Thoracic aorta (tissue), 2 donors: ENCODE measurements at places on chromosomes 5 and 9.

GRCh38 chr9:36746415-36746814 lies 173.7 kb downstream of the MELK start:
- no peaks in the 10 kb centered on the region for H3K27me3 ChIP-seq
- H3K36me3 ChIP-seq: no peaks in the 10 kb centered on the region
- H3K27ac ChIP-seq: no peak overlapping the region
- no peak overlapping the region for H3K4me3 ChIP-seq
- no peak for DNase-seq

DNA sequence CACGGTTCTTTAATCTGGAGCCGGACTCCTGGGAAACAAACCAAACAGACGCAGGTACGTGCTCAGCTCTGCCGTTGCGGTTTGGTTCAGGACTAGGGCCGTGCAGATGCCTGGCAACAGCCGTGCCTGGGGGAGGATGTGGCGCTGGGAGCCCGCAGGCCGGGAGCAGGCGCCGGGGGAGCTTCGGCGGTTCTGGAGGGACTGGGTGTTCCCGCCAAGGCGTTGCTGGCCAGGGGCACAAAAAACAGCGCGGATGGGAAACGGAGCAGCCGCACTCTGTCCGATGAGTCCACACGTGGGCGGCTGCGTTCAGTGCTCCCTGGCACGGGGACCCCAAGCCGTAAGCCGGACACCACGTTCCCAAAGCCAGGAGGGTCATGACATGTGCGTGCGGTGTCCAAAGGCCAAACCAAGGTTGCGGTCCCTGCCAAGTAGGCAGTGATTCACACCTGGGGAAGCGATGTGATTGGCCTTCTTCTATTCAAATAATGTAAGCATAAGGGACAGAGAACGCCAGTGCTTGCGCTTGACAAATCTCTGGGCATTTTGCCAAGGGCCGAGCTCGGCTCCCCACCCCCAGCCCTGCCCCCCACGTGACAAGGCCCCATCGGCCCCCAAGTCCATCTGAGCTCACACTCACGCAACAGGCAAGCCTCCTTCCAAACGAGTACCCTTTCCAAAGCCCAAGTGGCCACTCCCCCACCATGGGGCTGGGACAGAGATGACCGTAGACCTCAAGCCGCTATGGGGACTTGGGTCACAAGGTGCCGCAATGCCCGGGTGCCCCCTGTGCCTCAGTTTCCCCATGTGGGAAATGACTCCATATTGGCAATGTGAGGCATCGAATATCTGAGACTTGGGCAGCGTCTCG lies 49.7 kb upstream of the NKD2 start:
- no peak overlapping the region for H3K27ac ChIP-seq
- DNase-seq: no peak
- no peak overlapping the region for H3K4me3 ChIP-seq
- no peaks in the 10 kb centered on the region for H3K27me3 ChIP-seq

GRCh38 chr9:84317563-84317962 lies 23.0 kb downstream of the SLC28A3 start:
- no peak overlapping the region for H3K27ac ChIP-seq
- no peaks in the 10 kb centered on the region for H3K27me3 ChIP-seq
- no peaks in the 10 kb centered on the region for H3K36me3 ChIP-seq

DNA sequence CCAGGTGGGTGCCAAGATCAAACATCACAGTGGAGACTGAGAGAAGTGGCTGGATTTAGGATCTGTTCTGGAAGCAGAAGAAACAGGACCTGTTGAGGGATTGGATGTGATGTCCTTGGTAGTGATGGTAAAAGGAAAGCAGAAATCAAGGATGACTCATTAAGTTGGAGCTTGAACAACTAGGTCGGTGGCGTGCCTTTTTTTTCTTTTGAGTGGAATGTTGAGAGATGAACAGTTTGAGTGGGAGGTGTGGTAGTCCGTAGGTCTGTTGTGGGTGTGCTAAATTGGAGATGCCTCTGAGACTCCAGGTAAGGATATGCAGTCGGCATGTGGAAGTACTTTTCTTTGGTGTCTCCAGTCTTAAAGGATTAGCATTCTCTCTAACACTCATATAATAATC lies 92.1 kb upstream of the IL12B start:
- H3K4me3 ChIP-seq: no peak overlapping the region
- H3K27me3 ChIP-seq: no peaks in the 10 kb centered on the region
- H3K4me1 ChIP-seq: no peaks in the 10 kb centered on the region
- DNase-seq: no peak

DNA sequence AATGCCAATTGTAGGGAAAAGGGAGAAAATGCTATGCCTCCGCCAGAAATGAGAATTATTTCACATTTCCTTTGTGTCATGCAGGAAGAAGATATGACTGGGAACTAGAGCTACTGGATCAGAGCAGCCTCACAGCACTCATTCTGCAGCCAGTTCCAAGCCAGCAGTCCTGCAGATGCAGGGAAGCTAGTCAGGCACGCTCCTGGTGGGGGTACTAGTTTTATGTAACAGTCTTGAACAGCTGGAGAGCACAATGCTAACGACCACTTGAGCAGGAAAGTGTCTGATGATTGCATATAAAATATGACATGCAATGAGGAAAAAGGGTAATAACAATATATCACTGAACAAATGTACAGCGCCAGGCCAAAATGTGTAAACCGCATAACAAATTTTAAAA lies 21.7 kb downstream of the CDH10 start:
- no peaks in the 10 kb centered on the region for H3K36me3 ChIP-seq
- H3K4me1 ChIP-seq: no peaks in the 10 kb centered on the region
- no peak overlapping the region for H3K27ac ChIP-seq
- H3K27me3 ChIP-seq: no peaks in the 10 kb centered on the region
- no peak overlapping the region for H3K4me3 ChIP-seq
- no peak for DNase-seq

DNA sequence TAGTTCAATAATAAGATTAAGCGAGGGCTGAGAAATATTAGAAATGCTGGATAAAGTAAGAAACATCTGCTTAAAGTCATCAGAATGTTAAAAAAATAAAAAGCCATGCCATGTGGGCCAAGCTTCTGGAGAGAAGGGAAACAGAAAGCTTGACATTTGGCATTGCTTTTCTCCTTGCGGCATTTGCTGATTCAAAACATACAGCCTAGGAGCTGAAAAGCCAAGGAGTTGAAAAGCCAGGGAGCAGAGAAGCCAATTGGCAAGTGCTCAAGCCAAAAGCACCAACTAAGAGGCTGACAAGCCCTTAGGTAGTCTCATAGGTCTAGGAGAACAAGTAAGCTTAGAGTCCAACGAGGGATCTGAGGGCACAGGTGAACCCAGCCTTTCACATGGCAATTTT lies 754.3 kb downstream of the TLE4 start:
- no peak for DNase-seq
- H3K27ac ChIP-seq: no peak overlapping the region
- no peak overlapping the region for H3K4me3 ChIP-seq
- H3K27me3 ChIP-seq: no peaks in the 10 kb centered on the region
- no peaks in the 10 kb centered on the region for H3K36me3 ChIP-seq

- peaks cover 3% of the 10 kb centered on the region for H3K4me1 ChIP-seq
- H3K36me3 ChIP-seq: no peaks in the 10 kb centered on the region
These were observed 31.8 kb downstream of the DMRT3 start for GRCh38 chr9:1008216-1008615.

- DNase-seq: no peak
- H3K4me1 ChIP-seq: peaks cover 12% of the 10 kb centered on the region
- peaks cover 24% of the 10 kb centered on the region for H3K36me3 ChIP-seq
- H3K27ac ChIP-seq: peak overlapping the region; percentile 32
- no peaks in the 10 kb centered on the region for H3K27me3 ChIP-seq
These were observed 536 bp downstream of the SLC27A4 start for GRCh38 chr9:128340691-128341434.

- H3K4me3 ChIP-seq: peak overlapping the region; percentile 79
- H3K27ac ChIP-seq: no peak overlapping the region
- DNase-seq: no peak
These were observed 516 bp downstream of the MAST4 start for GRCh38 chr5:66596636-66597182.

- H3K27me3 ChIP-seq: no peaks in the 10 kb centered on the region
- DNase-seq: no peak
- no peaks in the 10 kb centered on the region for H3K4me1 ChIP-seq
These were observed 10.6 kb downstream of the PLEKHG4B start for GRCh38 chr5:102411-103043.

DNA sequence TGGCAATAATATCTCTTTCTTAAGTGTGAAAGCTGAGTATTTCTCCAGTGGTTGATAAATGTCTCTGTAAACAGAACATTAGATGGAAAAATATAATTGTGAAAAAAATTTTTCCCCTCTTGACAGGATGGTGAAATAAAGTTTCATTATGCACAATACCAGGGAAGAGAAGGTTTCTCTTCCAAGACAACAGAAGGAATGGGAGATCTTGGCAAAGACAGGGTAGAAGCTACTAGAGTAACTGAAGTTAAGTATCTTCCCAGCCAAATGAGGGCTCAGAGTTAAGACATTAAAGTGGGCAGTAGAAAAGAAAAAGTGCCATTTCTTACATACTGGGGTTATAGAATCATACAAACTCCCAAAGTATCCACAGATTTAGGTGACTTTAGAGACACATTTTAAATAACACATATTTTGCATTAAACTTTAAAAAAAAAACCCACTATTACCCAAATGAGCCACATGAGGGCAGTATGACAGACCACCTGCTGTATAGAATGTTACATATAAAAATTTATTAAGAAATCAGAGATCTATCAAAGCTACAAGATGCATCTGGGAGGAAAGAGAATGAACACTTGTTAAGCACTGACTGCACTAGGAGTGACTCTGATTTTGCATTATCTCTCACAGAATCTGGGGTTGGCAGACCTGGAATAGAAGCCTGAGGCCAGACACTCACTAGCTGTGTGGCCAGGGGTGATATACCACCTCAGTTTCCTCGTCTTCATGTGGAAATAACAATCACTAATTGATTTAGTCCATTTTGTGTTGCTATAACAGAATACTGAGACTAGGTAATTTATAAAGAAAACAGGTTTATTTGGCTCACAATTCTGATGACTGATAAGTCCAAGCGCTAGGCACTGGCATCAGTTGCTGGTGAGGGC lies 98.5 kb downstream of the ARSB start:
- no peak overlapping the region for H3K27ac ChIP-seq
- no peak overlapping the region for H3K4me3 ChIP-seq
- H3K27me3 ChIP-seq: no peaks in the 10 kb centered on the region
- no peaks in the 10 kb centered on the region for H3K4me1 ChIP-seq
- DNase-seq: no peak

DNA sequence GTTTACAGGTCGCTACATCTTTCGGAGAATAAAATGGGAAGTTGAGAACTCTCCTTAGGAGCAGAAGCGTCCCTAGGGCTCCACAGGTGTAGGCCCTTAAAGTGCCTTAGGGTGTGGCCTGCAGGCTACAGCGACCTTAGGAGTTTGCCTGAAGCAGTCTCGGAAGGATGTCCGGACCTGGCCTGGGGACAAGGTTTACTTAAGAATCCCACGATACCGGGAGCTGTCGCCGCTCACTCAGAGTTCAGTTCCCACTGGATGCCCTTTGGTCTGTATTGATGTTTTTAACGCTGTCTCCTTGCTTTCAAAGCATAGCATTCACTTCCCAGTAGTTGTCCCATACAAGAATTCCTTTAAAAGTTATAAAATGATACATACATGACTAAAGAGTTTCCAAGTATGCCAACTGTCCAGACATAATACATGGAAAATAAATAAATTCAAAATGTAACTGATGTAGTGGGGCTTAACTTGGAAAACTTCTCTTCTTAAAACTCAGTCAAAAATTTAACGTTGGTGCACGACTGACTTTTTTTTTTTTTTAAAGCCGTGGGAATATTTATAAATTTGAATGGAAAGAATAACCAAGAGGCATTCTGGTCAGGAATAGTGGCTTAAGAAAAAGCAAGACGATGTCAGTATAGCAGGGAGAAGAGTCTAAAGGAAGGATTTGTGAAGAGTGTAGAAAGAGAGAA lies 848 bp downstream of the RAD50 start:
- peak overlapping the region; percentile 76 for H3K27ac ChIP-seq
- H3K36me3 ChIP-seq: no peaks in the 10 kb centered on the region
- no peak for DNase-seq
- peaks cover 14% of the 10 kb centered on the region for H3K4me1 ChIP-seq
- peak overlapping the region; percentile 86 for H3K4me3 ChIP-seq
- H3K27me3 ChIP-seq: no peaks in the 10 kb centered on the region

- no peaks in the 10 kb centered on the region for H3K36me3 ChIP-seq
- H3K4me1 ChIP-seq: peaks cover 16% of the 10 kb centered on the region
- peaks cover 13% of the 10 kb centered on the region for H3K27me3 ChIP-seq
- DNase-seq: no peak
- H3K4me3 ChIP-seq: no peak overlapping the region
- no peak overlapping the region for H3K27ac ChIP-seq
These were observed 2.5 kb downstream of the FIBCD1 start for GRCh38 chr9:130936285-130937117.

GRCh38 chr5:154369682-154370081 lies 76.1 kb upstream of the SAP30L start:
- peaks cover 40% of the 10 kb centered on the region for H3K4me1 ChIP-seq
- H3K4me3 ChIP-seq: no peak overlapping the region
- H3K27ac ChIP-seq: peak overlapping the region; percentile 82
- no peak for DNase-seq

DNA sequence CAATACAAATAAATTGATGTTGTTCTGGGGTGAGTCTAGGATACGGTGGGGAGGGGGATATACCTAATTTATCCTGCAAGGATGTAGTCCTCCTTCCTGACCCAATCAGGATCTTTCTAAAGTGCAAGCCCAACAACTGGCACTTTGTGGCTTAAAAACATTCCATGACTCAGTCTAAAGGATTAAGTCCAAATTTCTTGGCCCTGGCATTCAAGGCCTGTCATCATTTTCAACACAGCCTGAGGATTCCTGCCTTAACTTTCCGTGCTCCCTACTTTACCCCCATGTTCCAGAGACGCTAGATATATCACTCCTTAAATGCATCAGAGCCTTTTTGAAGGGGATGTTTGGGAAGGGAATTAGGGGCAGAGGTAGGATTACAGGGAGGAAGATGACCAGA lies 1.0 kb downstream of the FAM221B start:
- H3K27me3 ChIP-seq: no peaks in the 10 kb centered on the region
- peaks cover 48% of the 10 kb centered on the region for H3K4me1 ChIP-seq

GRCh38 chr5:96794757-96795156 lies 13.0 kb downstream of the ERAP1 start:
- DNase-seq: no peak
- no peak overlapping the region for H3K27ac ChIP-seq
- peaks cover 24% of the 10 kb centered on the region for H3K36me3 ChIP-seq
- H3K27me3 ChIP-seq: no peaks in the 10 kb centered on the region

DNA sequence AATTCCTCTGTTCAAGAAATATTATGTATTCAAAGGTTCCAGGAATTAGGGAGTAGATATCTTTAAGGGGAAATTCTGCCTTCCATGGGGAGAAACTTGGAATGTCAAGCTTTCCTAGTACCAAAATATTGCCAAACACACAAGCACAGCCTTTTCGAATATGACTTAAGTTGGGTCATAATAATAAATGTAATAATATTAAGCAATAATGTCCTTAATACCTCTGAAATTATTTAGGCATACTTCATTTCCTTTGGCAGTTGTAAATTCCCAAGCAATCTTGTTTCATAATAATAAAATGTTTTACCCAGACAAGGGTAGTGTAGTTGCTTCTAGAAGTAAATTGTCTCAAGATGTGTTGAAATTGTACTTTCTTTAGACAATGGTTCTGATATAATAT lies 630.3 kb upstream of the CDH18 start:
- H3K27ac ChIP-seq: no peak overlapping the region
- no peak overlapping the region for H3K4me3 ChIP-seq
- no peaks in the 10 kb centered on the region for H3K4me1 ChIP-seq
- no peaks in the 10 kb centered on the region for H3K36me3 ChIP-seq
- DNase-seq: no peak
- H3K27me3 ChIP-seq: no peaks in the 10 kb centered on the region
